ENCODE measurements at places on chromosomes 1 and 21.

DNA sequence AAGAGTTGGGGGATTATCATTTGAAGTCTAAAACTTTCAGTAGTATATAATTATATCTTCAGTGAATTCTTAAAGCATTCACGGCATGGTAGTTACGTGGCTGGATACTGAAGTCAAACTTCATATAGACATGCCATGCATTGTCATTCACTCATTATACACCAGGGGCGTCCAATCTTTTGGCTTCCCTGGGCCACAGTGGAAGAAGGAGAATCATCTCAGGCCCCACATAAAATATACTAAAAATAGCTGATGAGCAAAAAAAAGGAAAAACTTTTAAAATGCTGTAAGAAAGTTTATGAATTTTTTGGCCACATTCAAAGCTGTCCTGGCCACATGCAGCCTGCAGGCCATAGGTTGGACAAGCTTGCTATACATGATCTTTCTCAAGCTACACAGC, 43.8 kb downstream of the DENND1B start:
- no peak for DNase-seq

GRCh38 chr1:197787056-197787455, 11.8 kb upstream of the DENND1B start:
- no peak for DNase-seq

DNA sequence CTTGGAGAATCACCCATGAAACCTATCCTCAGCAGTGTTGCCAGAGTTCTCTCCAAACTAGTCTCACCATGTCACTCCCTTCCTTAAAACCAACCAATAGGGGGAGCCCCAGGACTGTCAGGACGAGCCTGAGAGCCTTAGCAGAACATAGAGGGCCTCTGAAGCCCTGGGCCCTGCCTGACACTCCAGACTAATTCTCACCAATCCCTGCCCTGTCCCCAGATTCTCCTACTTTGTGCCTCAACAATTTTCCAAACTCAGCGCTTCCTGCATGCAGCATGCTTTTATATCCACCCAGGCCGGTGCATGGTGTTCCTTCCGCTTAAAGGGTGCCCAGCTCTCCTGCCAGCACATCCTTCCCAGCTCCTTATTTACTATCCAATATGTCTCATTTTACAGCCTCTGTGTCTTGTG, 42.7 kb downstream of the HSD3B1 start:
- peak; percentile 47 for DNase-seq

DNA sequence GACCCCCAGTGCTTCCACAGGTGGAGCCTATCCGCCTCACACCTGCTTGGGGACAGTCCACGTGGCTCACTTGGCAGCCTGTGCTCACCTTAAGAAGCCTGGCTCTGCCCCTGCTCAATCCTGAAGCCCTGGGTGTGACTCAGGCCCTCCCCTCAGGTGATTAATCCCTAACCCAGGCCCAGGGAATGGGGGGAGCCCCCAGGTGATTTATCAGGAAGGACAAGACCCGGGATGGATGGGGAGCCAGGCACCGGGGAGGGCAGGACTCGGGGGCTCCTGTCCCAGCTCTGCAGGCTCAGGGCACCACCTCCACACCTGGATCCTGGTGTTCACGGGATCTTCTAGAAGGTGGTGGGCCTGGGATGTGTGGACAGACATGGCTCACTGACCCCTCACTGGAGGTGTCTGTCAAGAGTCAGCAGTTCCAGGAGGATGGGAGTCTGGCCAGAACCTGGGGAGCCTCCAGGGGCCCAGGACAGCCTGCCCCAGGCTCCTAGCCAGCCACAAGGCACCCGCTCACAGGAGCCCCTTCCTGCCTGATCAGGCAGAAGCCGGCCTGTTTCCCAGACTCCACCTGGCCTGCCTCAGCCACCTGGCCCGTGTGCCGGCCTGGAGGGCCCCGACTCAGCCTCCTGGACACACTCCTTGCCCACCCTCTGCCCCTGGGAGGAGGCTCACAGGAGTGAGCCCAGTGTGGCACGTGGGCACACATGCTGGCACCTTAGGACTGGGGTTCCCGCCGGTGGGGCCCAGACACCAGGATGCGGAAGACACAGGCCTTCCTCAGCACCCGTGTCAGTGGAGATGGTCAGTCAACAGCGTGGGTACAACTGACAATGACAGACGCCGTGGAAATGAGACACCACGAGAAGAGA, 38.6 kb upstream of the COL6A1 start:
- no peak for DNase-seq

DNA sequence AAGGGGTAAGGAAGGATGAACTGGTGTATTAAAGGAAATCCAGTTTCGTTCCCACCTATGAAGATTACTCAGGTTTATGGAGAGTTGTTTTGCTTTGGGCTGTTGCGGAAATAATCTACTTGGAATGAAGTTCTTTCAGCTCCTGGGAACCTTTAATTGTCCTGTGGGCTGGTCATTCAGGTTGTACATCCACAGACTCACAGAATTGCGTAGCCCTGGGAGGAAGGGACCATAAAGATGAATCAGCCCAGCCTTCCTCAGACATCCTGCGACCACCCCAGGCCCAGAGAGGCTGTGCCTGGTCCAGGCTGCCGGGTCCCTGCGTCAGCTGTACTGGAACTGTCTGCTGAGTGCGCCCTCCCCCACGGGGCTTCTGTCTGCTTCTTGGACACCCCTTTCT, 72.7 kb downstream of the GALNT2 start:
- no peak for DNase-seq

GRCh38 chr1:184802354-184803179, 47.9 kb upstream of the EDEM3 start:
- DNase-seq = no peak

DNA sequence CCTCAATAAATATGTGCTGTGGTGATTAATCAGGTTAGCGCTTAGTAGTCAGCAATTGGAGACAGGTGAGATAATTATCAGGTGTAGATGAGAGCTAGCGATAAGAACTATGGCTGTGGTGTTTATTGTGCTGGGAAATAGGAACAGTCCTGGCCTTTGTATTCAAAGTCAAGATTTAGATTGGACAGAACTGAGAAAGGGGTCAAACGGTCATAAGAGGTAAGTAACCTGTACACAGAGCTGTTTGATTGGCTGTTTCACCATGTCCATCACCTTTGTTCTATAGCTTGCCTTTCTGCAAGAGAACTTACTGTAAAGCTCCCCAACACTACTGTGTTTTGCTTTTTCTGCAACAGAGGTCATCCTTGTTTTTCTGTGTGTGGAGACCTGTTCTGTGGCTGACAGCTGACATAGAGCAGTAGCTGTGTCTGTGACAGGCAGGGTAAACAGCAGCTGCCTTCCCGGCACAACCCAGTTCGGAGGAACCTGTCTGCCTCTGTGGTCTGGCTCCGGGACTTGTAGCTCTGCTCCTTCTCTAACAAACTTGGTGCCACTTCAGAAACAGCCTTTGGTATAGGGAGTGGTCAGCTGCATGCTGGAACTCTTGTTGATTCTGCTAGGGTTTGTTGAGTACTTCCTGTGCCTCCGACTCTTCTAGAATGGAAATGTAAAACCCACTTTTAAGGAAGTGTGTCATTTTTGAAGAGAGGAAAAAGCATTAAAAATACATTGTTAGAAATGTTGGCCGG, 21.1 kb upstream of the CDC42 start:
- DNase-seq = no peak

DNA sequence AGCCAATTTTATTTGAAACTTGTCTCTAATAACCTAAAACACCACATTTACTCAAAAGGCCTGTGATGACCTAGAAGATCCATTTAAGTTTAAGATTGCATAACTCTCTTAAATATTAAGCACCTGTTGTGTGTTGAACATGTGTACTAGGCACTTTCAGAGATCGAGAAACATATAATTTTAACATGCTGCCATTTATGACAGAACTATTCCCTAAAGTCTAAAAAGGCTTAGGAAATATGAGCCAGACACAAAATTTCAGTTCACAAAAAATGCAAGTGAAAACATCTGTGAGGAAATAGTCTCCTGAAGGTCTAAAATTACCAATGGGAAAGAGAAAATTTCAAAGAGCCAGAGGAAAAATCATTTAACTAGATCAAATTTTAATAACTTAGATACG, 37.7 kb downstream of the CEP170 start:
- no peak for DNase-seq

DNA sequence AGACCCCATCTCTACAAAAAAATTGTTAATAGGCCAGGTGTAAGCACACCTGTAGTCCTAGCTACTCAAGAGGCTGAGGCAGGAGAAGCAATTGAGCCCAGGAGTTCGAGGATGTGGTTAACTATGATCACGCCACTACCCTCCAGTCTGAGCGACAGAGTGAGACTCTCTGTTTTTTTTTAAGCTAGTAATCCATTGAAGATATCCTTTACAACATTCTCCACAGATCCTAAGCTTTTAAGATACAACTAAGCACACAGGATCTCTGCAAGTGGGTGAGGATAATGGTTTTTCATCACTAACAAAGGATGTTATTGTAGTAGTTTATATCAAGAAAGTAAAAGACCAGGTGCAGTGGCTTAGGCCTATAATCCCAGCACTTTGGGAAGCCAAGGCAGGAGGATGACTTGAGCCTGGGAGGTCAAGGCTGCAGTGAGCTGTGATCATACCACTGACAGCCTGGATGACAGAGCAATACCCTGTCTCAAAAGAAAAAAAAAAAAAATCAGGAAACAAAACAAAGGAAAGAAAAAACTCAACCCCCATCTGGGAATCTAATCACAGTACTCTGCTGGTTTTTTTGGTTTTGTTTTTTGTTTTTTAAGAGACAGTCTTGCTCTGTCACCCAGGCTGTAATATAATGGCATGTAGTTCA, 166.1 kb downstream of the RERE start:
- DNase-seq = no peak

Data from RCC 7860 (cell line).